Gastroesophageal sphincter (tissue), 4 donors: ENCODE measurements at places on chromosomes 12 and 14.
A peak's percentile ranks its signal among the peaks of the same experiment; 100 is the strongest.

DNA sequence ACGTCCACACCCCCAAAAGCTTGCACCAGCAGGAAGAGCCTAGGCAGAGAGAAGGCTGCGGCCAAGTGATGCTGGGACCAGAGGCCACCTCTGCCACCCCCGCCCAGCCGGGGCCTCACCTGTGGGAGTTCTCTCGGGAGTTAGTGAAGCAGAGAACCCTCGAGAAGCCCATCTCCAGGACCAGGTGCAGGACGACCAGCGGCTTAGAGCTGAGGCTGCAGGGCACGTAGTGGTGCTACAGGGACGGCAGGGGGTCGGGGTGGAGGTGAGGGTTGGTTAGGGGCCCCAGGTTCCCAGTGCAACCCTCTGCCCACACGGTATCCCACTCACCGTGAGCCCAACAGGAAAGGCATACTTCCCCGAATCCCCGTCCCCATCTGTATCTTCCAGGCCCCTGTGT is 3.6 kb downstream of the DDX51 start:
- no peak for ATAC-seq

- ATAC-seq: no peak
Observed at GRCh38 chr12:68608191-68608590, 2.5 kb upstream of the RAP1B start.

DNA sequence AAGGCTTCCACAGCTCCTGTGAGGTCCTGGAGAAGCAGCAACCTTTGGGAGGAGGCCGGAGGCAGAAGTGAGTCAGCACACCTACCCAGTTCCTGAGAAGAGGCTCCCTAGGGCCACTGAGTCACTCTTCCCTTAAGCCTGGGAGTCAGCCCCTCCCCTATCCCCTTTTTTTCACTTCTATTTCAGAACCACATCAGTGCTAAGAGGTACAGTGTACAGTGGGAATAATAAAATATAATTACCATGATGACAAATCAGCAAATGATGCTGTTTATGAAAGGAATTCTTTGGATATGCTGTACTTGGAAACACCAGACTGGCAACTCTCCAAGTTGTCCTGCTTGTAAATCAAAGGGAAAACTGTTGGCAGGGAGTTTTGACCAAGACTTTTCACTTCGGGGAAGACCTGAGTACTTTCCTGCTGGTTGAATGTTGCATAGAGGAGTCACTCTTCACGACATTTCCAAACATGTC is 7.8 kb upstream of the TBPL2 start:
- ATAC-seq: peak; percentile 78

- no peak for ATAC-seq
Observed at GRCh38 chr14:63867933-63868921, 15.4 kb downstream of the SYNE2 start.

DNA sequence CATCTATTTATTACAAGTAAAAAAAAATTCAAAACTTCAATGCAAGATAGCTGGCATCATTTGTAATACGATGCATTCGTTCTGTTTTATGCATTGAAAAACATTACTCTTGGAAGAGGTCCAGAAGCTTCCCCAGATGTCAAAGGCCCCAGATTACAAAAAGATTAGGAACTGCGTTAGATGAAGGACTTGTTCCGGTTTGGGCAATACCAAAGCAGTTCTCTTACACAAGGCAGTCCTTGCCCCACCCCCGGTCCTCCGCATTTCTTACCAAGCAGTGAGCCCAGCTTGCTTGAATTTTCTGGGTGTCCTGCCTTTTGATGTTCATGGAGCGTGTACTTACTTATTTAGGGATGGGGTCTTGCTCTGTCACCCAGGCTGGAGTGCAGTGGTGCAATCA is 4.8 kb upstream of the HVCN1 start:
- ATAC-seq: no peak

- no peak for ATAC-seq
Observed at GRCh38 chr14:95198320-95198719, 41.0 kb upstream of the DICER1 start.

DNA sequence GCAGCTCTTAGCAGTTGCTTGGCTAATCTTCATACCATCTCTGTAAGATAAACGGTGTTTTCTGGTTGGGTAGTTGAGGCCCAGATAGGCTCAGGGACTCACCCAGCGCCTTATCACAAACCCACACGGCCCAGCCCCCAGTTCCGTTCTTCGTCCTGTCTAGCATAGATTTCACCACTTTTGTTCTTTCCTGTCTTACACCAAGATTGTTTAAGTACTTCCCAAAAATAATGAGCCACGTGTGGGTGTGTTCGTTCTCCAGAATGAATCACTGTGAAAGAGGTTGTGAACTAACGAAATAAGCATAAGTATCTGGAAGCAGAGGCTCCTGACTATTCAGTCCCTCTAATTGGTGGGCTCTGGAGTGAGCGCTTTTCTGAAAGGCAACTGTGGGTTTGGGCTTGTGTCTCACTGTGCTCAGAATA is 21.4 kb downstream of the ACVR1B start:
- ATAC-seq: peak; percentile 65

GRCh38 chr14:60184146-60184904 is 19.1 kb upstream of the DHRS7 start:
- ATAC-seq: no peak

- ATAC-seq: no peak
Observed at GRCh38 chr12:58757422-58757821, 162.9 kb downstream of the LRIG3 start.

GRCh38 chr12:53670971-53671370 is 4.9 kb downstream of the ATP5MC2 start:
- ATAC-seq: no peak

DNA sequence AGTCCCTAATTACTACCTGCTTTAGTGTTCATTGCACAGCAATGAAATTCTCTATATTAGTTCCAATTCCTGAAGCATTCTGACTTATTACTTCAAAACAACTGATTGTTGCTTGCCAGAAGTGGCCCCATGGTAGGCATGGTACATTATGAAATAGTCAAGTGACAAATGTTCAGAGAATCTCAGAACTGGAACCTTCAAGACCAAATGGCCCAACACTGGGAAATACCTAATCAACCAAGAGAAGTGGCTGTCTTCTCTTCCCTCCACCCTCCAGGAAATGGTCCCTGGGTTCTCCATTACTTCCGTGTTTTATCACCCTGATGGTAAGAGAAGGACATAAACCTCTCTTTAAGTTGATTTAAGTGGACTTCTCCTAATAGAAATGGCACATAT is 49.9 kb downstream of the ITPR2 start:
- no peak for ATAC-seq

DNA sequence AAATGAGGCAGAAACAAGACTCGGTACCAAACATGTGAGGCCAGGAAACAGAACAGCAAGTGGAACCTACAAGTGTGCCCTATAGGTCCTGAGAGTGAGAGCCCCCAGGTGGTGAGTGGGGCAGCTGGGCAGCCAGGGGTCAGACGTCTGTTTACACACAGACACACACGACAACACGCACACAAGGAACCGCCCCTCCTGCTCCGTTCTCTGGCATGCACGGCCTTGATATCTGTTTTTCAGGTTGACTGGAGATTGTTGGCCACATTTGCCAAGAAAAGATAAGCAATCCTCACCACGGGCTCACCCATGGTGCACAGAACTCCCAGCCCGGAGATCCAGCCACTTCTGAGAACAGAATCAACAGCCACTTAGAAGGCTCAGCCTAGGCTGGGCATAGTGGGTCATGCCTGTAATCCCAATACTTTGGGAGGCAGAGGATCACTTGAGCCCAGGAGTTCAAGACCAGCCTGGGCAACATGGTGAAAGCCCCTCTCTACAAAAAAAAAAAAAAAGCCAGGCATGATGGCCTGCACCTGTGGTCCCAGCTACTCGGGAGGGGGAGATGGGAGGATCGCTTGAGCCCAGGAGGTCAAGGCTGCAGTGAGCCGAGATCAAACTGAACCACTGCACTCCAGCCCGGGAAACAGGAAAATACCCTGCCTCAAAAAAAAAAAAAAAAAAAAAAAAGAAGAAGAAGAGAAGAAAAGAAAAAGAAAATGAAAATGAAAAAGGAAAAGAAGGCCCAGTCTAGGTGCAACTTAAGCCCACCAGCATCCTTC is 19.4 kb upstream of the EIF5 start:
- ATAC-seq: no peak

- no peak for ATAC-seq
Observed at GRCh38 chr14:32471181-32471580, 142.1 kb downstream of the AKAP6 start.

- ATAC-seq: no peak
Observed at GRCh38 chr14:95597784-95598211, 62.9 kb downstream of the GLRX5 start.

DNA sequence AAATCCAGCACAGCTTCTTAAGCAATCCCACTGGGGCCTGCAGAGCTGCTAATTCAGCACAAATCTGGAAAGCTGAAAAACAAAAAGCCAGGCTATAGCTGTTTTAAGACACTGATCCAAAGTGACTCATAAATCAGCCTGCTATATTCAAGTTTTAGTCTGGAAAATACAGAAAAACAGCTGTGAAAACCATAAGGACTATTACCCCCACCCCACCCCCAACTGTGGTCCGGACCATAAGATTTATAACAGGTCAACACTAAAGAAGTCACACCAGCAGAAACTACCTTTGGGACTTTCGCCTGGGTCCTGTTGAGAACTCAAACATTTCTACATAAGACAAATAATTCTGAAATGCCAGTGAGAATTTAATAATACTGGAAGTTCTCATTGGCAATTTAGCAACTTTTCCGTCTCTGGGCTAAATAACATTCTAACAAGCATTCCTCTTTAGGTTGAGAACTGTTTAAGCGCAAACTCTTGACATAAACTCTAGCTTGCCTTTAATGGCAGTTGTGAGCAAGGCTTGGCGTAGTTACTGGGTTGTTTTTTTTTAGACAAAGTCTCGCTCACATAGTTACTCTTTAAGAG is 3.3 kb downstream of the LRIG3 start:
- no peak for ATAC-seq

GRCh38 chr14:81535396-81536164 is 1.9 kb upstream of the SEL1L start:
- no peak for ATAC-seq

GRCh38 chr12:5685935-5686334 is 254.0 kb downstream of the NTF3 start:
- no peak for ATAC-seq

- no peak for ATAC-seq
Observed at GRCh38 chr14:106586098-106586704, 1059.8 kb downstream of the TMEM121 start.

DNA sequence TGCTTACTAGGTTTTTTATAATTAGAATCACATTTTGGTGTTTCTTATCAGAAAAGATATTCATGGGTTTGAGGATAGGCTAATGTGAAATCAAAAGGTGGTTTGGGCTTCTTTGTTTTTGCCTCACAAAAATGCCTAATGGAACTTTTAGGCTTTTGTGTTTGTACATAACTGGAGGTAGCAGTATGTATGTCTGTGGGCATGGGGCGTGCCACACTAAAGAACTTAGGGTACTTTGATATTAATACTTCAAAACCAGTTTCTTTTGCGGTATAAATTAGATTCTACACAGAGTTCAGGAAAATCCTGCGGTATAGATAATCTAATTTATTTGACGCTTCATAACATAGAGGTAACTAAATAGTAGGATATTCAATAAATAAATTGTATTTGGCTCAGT is 1.9 kb downstream of the ETV6 start:
- no peak for ATAC-seq

DNA sequence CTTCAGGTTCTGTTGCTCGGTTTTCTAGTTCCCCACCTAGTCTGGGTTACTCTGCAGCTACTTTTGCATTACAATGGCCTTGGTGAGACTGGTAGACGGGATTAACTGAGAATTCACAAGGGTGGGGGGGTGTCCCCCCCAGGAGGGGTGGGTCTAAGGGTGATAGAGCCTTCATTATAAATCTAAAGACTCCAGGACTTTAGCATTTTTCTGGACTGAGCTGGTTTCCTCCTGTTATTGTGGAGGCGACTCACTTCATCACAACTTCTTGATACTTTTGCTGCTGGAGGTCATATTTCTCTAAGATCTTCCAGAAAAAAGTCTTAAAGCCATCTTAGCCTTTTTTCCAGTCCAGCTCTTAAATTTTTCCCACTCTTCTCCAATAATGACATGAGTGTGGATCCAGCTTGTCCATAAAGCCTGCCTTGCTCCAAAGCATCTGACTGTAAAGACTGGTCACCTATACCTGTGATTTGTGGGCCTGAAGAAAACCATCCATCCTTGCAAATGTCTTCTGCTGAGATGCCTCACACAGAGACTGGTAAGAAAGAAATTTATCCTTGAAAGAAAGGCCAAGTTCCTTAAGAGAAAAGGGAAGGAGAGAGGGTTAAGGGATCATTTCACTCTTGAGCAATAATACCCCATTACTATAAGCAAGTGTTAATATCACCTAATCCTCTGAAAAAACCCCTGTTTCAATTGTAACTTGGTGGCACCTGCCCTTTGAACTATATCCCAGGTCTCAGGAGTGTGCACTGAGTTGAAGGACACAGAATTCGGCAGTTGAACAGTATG is 19.7 kb upstream of the SLC2A14 start:
- no peak for ATAC-seq

DNA sequence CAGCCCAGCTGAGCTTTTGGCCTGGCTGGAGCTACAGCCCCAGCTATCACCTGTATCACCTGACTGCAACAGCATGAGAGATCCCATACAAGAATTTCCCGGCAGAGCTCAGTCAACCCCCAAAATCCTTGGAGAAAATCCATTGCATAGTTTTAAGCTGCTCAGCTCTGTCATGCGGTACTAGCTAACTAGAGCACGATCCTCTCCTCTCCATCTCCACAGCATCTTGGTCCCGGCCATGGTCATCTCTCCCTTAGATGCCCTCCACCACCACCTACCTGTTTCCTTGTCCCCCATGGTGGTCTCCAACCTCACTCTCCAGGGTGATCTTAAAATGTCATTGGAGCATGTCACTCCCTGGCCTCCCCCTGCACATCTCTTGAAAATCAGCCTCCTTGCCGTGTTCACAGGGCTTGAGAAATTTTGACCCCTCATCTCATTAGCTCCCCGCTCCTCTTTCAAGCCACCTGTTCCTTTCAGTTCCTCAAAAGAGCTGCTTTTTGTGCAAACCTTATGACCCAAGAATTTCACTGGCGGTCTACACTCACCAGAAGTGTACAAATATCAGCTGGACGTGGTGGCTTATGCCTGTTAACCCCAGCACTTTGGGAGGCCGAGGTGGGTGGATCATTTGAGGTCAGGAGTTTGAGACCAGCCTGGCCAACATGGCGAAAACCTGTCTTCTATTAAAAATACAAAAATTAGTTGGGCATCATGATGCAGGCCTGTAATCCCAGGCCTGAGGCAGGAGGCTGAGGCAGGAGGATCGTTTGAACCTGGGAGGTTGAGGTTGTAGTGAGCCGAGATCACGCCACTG is 8.1 kb upstream of the CLMN start:
- peak; percentile 17 for ATAC-seq

GRCh38 chr14:22448905-22449599 is 140.0 kb downstream of the DAD1 start:
- ATAC-seq: peak; percentile 80
